Vagina (tissue), 2 donors: ENCODE measurements at places on chromosomes 6 and 20. TPM values are rescaled to one million over a fixed set of nuclear protein-coding genes. Genes with fewer than 3 reads are reported as not detected.

GRCh38 chr6:163415620-163416556 lies 1.4 kb downstream of the QKI start:
- DNase-seq, result no peak

GRCh38 chr6:34496103-34496685 lies 30.3 kb downstream of the PACSIN1 start:
- no peak for DNase-seq

DNA sequence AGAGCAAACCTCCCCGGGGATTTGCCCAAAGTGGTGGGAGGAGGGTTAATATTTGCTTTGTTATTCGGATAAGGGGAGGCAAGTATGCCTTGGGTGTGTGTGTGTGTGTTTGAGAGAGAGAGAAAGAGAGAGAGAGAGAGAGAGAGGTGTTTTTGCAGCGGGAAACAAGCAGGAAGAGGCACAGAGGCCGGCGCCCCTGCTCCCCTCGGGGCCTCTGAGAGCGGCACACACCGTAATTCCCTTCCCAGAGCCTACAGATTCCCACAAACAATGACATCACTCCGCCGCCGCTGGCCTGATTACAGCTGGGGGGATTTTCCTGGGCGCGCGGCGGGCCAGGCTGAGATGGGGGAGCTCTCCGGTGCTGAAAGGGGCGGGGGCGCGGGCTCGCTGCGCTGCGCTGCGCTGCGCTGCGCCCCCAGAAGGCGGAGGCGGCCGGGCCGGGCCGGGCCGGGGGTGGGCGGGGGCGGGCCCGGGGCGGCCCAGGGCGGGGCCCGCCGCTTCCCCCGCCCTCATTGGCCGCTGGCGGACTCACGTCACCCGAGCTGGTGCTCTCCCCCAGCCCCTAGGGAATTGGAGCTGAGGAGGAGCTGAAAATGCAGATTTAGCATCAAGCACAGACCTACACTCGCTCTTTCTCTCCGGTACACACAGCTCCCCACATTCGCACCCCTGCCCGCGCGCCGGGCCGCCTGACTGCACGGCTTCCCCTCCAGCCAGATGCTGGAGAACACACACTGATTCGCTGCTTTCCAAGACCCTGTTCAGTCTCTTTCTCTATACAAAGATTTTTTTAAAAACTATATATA lies at the start of gene PCSK2:
Gene PCSK2, plus strand, starts transcription at position 631 of the 809 bp plus-strand sequence. CDS start 266 bp downstream, outside the sequence.
- no peak for DNase-seq

SIRPB1 gene
- 2.5 TPM for total RNA-seq
